H1 (cell line): ENCODE measurements at places on chromosomes 12 and 14.
A peak's percentile ranks its signal among the peaks of the same experiment; 100 is the strongest.

DNA sequence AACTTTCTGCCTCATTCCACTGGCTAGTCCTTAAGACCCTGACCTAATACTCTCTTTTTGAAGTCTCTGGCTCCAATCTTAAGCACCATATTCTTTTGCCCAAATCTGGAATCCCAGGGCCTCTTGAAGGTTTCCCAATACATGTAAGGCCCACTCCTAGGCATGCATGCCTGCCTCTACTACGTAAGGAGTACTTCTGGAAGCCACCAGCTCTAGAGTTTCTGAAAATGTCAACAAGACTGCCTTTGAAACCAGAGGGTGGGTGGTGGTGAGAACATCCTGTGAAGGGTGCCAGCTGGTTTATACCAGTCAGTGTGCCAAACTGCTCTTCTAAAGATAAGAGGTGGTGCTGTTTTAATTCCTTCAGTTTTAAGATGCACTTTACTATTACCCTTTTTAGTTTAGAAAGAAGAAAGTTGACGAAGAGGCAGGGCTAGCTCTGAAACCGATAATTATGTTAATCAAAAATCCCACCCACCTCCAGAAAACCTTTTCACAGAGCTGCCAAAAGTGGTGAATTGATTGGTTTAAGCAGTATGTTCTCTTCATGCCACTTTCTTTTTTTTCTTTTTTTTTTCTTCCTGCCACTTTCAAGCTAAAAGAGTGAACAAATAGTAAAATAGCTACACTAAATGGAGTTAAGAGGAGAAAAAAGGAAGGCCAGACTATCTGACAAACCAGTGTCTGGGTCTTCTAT is 8.7 kb upstream of the WDR89 start:
- no peak for DNase-seq

GRCh38 chr14:88045705-88046104 is 40.8 kb downstream of the GPR65 start:
- DNase-seq: no peak

DNA sequence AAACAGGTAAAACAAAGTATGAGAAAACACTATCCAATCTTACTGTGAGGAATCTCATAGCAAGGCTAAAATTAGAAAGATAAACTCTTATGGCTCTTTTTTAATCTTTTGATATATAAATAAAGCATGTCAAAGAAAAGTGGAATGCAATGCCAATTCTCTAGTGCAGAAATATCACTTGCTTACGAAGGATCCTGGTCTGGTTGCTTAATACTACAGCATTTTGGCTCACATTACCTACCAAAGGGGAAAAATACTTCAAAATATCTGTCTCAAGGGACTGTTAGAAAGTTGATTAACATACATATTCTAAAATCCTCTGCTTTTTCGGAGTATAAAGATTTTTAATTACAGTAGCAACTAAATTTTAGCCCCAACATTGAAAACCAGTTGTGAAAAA is 21.4 kb downstream of the AREL1 start:
- no peak for DNase-seq

- no peak for DNase-seq
Measured at GRCh38 chr12:8907513-8907912, 6.8 kb upstream of the PHC1 start.

DNA sequence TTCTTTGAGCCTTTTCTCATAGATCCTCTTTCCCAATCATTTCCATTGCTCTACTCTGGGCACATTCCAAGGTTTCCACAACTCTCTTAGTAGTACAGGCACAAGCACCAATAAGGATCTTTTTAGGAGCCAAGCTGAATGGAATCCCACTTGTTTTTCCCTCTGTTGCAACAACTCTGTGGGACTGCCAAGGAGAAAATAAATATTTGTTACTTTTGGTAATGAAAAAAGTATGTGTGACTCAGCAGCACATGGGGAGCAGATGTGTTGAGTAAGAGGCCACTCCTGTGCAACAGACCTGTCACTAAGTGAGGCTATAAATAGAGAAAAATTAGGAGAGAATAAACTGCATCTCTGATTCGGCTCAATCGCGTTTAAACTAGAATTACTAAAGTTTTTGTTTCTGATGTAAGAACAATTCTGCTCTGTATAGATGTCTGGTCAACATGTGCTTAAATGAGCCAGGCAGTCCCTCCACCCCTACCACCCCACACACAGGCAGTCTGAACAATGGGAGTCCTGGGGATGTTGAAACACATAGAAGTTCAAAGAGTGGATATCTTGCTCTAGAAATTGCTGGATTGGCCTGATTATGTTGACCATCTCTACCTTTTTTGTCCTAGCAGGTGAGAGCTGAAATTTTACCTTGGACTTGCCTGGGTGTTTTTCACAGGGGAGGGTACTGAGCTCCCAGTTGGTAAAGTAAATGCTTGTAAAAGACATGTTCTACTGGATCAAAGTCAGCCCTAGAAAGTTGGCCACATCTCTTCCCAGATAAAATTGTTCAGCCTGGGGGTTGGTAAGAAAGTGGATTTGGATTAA is 244.3 kb upstream of the NOVA1 start:
- no peak for DNase-seq

DNA sequence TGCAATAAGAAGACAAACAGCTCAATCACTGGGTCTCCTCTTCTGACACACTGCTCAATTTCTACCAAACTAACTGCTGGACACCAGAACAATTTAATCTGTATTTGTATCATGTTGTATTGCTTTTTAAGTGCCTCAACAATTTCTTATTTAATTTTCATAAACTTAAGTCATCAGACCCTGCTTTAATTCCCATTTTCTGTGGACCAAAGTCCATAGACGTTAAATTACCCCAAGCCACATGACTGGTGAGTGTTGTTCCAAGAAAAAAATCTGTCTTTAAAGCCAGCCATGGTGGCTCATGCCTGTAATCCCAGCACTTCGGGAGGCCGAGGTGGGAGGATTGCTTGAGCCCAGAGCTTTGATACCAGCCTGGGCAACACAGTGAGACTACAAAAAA is 8.7 kb downstream of the HOMEZ start:
- DNase-seq: no peak

DNA sequence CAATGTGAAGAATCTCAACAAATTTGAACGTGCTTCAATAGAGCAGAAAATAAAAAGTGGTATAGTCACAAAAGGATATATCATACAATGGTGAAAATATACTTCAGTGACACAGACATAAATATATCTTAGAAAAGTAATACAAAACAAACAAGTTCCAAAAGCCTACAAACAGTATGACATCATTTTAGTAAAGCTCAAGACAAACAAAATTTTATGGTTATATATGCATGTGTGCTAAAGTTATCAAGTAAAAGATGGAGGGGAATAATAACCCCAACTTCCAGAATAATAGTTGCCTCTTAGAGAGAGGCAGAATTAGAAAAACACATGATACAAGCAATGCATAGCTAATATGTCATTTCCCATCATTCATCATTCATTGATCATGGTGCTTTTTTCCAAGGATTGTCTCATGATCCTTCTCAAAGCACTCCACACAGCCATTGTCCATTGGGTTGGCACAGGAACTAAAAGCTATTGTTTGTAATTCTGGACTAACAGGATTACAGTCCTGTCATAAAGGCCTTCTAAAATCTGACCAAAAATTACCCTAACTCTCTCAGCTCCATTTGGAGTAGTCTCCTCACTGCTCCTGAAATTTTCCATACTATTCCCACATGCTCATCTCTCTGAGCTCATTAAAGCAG is 59.5 kb downstream of the IFNG-AS1 start:
- no peak for DNase-seq

DNA sequence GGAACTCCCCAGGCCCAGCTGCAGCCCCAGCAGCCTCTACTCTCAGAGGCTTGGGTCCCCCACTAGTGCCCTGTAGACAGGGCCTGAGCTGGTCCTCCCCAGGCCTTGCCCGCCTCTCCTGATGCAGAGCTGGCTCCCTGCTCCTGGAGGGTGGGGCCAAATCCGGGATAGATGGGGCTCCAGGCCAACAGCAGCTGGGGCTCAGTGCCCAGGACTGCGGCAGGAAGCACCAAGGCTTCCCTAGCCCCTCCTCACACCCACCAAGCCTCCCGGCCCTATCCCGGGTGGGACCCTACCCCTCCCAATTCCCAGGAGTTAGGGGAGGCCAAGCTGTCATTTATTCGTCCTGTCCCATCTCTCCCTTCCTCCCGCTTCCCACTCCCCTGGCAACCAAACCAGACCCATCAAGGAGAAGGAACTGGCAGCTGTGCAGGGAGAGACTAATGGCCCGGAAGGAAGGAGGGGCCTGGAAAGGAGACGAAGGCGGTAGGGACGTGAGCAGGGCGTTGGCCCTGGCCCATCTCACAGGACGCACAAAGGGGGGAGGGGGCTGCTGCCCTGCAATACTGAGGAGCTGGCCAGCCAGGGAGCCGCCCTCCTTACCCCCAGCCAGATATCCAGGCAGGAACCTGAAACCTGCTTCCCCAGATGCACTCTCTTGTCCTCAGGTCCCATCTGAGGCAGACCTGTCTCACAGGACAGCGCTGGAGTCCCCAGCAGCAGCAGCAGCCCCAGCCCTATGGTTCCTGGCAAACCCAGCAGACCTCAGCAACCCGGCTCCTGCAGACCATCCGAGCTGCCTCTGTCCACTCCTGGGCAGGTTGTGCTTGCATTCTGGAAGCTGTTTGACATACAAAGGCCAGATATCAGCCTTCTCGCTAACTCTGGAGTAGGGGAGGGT is 1.6 kb upstream of the PRPH start:
- DNase-seq: peak; percentile 67
